ENCODE measurements at places on chromosomes 12 and 14.
A peak's percentile ranks its signal among the peaks of the same experiment; 100 is the strongest.

DNA sequence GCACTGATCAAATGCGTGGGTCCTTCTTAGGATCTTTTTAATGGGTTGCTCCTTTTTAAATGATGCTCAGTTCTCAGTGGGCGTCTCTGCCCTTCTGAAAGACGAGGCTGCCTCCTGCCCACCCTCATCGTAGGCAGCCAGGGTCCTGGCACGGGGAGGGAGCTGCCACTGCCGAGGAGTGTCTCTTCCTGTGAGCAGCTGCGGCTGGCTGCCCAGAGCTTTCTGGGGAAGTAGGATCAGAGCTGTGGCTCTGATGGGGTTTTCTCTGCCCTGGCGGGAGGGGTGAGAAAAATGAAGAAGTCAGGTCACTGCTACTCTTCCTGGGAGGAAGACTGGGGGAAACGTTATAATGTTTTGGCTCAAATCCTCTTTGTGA is 31.1 kb upstream of the BEGAIN start:
- DNase-seq = no peak

DNA sequence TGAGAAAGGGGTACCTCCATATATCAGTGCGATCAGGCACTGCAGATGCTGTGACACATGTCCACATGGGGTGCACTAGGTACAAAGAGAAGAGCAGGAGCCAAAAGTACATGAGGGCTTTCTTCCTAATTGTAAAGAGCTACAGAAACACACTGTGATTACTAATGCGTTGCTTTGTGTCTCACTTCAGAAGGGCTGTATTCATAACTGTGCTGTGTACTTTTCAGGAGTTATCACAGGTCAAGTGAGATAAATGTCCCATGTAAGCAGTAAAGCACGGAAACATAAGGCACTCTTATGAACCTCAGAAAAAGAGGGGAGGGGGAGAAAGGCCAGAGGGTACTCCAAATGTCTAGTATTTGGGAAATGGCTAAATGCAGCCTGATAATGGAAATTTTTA is 10.6 kb downstream of the SPRING1 start:
- no peak for DNase-seq

DNA sequence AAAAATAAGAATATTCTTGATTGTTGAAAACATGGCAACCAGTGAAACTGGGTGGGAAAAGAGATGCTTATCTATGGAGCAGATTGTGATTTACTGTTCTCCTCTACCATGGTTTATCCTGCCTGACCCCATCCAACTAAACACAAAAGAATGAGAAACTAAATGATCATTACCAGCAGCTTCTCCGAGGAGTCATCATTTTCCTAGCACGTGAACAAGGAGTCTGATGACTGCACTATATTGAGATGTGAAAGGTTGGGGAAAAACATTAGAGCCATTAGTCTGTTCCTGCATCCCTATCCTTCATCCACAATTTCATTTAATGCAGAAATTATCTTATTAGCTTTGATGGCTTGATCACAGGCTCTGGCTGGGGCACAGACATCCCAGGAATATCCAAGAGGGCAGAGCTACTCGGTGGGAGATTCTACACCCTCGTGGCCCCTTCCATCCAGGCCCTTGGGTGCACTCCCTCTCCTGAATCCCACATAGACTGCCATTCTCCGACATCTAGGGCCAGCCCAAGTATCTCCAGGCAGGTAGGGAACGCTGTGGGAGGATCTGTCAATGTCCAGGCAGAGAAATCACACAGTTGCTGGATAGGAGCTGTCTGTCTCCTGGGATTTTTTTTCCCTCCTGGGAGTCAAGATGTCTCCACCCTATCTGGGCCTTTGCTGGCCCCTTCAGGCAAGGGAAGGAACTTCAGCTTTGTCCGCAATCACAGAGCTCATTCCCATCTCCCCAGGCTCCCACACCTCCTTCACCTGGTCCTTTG is 43.3 kb upstream of the DHRS4 start:
- peak; percentile 1 for DNase-seq

GRCh38 chr12:127621366-127621765 is 645.6 kb upstream of the TMEM132C start:
- DNase-seq = no peak

GRCh38 chr12:33663000-33663654 is 223.5 kb upstream of the SYT10 start:
- DNase-seq = no peak

DNA sequence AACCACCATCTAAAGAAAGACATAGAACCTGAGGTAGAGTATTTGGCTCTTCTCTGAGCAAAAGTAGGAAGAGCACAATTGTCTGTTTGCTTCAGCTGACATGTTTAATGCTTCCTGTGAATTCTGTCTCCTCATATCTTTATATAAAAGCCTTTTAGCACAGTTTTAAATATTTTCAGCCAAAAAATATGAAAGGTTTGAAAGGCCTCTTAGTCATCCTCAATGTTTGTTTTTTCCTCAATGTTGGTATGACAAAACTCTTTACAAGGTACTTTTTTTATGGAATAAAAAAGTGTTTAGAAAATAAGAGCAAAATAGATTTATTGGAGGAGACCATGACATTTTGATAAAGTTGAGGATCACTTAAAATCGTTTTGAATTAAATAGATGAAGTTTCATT is 360.9 kb downstream of the NAV3 start:
- DNase-seq = no peak

DNA sequence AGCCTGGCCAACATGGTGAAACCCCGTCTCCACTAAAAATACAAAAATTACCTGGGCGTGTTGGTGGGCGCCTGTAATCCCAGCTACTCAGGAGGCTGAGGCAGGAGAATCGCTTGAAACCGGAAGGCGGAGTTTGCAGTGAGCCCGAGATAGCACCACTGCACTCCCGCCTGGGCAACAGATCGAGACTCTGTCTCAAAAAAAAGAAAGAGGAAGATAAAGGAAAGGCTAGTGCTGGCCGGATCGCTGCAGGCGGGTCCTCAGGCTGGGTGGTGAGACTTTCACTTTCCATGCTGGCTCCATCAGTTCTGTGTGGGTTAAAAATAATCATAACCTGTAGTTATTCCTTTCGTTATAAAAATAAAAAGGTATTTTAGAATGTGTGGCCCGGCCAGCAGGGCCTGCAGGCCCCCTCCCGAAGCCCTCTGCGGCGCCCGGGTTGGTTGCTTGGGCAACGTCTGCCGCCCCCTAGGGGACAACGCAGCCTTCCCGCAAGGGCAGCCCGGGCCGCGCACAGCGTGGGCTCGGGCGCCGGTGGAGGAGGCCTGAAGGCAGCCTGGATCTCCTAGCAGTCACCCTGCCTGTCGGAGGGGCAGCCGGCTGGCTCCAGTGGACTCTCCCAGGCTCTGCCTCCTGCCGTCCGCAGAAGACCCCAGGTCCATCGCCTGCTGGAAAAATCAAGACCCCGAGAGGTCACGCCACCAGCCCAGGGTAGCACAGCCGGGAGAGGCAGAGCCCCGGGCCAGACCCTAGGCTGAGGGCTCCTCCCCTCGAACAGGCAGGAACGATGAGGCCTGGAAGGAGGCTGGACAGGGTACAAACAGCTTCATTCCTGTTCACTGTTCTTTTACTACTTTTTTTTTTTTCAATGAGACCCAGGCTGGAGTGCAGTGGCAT is 5.0 kb upstream of the SLC25A47 start:
- DNase-seq = peak; percentile 61
